Ecto neural progenitor cell (in vitro differentiated cells): ENCODE measurements at places on chromosomes 2 and 18.

DNA sequence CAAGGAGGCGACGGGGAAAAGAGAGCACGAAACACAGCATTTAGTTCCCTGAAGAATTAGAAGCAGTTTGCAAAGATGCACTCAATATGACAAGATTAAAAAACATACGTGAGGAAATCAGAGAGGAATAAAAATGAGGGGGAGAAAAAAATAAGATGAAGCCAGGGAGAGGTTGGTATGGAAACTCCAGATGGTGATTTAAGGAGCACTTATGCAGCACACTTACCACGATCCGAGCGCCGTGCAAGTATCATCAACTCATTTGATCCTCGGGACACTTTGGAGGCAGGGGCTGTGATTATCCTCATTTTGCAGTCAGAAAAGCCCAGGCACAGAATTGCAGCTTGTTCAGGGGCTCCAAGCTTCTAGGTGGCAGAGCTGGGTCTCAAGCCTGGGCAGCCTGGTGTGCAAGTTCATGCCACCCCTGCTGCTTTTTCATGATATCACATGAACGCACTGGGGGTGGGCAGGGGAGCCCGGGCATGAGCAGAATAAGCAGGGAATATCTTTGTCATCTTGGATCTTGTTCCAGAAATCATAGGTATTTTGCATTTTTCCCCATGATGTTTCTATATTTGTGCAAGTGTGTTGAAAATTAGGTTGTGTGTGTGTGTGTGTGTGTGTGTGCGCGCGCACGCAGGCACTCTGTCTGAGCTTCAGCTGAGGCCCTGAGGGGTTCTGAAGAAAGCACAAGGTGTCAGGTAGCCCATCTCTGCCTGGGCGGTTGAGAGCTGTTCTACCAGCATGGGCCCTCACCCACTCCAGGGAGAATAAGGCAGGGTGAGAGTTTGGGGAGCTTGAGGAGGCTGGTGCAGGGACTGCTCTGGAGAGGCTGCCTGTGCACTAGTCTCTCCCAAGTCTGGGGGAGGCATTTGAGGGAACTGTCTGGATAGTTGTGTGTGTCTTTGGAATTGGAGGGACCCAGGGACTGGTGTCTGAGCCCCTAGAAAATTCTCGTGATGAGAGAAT lies 25.0 kb upstream of the PDIA6 start:
- no peak for DNase-seq

DNA sequence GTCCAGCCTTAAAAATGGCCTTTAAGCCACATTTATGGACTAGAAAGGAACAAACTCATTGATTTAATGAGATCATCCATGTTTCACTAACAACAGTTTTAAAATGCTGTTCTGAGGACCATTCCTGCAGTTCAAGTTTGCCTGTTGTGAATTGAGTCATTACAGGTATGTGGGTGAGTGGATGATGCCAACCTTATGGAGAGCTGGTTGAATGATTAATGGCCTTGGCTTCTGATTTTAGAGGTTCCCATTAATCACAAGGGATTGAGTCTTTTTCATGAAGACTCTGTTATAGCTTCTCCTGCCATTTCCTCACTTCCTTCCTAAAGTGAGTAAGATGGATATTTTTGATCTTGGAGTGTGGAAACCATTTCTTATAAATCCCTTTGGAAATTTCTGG lies 459.8 kb upstream of the SLC14A2 start:
- no peak for DNase-seq

DNA sequence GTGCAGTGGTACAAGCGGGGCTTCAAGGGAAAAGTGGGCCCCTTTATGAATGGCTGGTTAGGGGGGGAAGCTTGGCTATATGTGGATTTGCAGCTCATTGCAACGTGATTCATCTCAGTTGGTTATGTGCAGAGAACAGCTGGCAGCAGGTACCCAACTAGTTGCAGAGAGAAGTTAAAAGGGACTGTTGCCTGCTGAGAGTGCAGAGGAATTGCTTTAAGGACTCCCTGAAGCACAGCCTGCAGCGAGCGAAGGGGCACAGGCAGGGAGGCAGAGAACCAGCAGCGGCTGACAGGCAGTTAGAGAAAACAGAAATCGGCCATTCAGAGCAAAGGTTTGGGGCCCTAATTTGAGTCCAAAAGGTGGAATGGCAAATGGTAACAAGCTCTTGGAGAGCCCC lies 278.2 kb upstream of the LYPD1 start:
- no peak for DNase-seq

- DNase-seq, result no peak
These were observed 157.0 kb upstream of the SERPINE2 start for GRCh38 chr2:224195925-224196571.
